NCI-H1105 (cell line): ENCODE measurements at places on chromosomes 12 and 14.

GRCh38 chr14:66240105-66240504, 246.1 kb upstream of the CCDC196 start:
- no peak for DNase-seq

- no peak for DNase-seq
Observed at GRCh38 chr14:95683793-95684192, 2.4 kb upstream of the TCL1B start.

GRCh38 chr12:9667403-9668160, 1.9 kb upstream of the CLEC2D start:
- DNase-seq: no peak

DNA sequence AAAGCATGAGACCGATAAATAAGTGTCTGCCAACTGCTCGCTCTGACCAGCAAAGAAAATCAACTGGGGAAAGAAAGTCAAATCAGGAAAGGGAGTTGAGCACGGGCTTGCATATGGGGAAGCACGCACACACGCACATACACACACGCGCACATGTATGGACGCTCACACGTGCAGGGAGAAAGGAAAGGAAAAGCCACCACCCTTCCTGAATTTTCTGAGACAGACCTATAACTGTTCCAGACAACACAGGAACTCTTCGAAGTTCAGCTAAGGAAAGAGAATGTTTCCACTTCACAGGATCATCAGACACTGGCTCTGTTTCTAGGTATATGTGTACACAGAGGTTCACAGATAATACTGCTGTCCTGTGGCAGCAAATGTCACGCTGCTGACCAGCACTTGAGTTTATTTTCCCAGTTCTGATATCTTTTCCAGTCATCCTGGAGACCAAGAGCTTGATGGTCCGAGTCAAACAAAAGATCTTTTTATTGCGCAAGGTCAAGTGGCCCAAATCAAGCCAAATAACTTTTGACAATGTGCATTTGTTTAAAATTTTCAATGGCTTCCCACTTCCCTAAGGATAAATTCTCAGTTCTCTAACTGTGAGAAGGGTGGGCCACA, 82.1 kb upstream of the TMCC3 start:
- no peak for DNase-seq

DNA sequence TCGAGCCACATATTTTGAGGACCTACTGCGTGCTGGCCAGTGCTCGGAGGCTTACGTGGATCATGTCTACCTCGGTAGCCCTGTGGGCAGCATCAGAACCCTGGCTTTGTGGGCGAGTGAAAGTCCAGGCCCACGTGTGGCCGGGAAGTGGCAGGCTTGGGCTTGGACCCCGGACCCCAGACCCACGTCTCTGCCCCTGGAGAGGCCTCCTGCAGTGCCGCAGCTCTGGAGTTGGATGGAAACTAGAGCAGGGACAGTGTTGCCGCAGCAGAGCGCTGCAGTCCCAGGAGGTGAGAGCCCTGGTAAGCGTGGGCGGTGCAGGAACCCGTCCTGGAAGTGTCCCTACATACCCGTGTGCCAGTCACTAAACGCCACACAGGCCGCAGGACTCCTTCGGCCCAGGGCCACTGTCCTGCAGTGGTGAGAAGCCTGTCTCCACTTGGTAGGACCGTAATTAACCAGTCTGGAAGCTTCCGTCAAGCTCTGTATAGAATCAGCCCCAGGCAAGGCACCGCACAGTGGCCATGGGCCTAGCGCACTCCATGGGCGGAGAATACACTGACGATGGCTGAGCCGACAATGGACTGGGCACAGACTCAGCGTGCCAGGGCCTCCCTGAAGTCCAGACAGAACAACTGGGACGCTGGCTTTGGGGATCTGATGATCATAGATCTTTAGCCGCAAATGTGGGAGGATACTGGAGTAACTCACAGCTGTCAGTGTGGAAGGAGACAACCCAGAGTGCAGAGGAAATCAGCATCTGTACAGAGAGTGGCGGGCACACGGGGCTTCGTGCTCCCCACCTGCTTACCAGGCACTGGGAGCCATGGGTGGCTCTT, 219.5 kb downstream of the KIF26A start:
- no peak for DNase-seq

DNA sequence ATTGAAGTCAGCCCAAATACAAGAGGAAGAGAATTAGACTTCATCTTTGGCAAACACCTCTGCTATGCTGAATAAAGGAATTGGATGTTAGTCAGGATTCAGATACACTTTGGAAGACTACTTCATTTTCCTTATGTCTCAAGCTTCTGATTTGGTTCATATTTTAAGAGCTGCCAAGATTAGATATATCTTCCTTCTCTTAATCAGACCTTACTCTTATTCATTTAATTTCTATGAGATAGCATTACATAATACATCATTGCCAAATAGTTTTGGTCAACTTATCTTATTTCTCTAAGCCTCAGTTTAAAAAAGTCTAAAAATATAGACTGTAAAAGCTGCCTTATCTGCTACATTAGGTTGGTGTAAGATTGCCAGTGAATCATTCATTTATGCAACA, 330.6 kb upstream of the NAV3 start:
- no peak for DNase-seq
